ENCODE measurements at places on chromosomes 6 and 20.

- DNase-seq: no peak
Measured at GRCh38 chr20:53847139-53847836, 223.1 kb downstream of the BCAS1 start.

- no peak for DNase-seq
Measured at GRCh38 chr6:6981681-6982322, 126.0 kb upstream of the RREB1 start.

DNA sequence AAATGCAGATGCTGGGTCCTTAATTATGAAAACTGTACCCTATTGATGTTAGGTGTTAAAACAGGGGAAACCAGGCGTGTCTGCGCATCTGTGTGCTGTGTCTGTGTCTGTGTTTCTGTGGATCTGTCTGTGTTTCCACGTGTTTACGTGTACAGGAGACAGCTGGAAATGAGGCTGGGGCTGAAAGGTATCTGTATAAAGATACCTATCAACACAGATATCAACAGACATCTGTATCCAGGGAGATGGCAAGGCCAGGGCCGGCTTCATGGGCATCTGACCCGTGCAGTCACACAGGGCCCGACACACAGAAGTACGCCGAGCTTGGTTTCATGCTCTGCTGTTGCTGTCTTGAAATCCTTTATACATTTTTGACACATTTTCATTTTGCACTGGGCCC is 48.6 kb downstream of the BMP7 start:
- DNase-seq: no peak

GRCh38 chr6:24227556-24227955 is 101.5 kb downstream of the NRSN1 start:
- no peak for DNase-seq
